Activated naive CD4-positive, alpha-beta T cell (primary cell): ENCODE measurements at places on chromosomes 6 and 20.

DNA sequence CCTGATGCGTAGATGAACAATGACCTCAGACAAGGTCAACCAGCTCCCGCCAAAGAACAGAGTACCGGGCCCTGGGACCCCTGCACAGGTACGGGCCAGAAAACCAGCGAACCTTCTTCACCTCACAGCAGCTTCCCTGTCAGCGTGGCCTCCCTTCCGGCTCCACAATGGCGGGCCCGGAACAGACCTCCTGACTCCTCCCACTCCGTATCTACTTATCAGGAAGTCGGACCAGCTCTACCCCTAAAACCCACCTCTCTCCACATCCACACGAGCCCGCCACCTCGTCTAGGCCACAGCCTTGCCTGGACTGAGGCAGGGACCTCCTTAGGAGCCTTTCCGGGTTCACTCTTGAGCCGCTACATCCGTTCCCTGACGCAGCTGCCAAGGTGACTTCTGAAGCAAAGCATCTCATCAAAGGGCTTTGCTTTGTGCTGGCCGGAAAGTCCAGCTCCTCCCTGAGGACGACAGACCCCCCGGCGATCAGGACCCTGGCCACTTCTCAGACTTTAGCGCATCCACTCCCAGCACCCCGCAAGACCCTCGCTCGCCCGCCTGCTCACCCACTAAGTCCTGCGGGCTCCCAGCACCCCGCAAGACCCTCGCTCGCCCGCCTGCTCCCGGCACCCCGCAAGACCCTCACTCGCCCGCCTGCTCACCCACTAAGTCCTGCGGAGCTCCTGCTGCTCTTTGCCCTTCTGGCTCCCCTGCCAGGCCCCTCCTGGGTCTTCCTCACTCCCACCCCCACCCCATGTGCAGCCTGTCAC, 308.3 kb upstream of the FOXQ1 start:
- no peak for DNase-seq

DNA sequence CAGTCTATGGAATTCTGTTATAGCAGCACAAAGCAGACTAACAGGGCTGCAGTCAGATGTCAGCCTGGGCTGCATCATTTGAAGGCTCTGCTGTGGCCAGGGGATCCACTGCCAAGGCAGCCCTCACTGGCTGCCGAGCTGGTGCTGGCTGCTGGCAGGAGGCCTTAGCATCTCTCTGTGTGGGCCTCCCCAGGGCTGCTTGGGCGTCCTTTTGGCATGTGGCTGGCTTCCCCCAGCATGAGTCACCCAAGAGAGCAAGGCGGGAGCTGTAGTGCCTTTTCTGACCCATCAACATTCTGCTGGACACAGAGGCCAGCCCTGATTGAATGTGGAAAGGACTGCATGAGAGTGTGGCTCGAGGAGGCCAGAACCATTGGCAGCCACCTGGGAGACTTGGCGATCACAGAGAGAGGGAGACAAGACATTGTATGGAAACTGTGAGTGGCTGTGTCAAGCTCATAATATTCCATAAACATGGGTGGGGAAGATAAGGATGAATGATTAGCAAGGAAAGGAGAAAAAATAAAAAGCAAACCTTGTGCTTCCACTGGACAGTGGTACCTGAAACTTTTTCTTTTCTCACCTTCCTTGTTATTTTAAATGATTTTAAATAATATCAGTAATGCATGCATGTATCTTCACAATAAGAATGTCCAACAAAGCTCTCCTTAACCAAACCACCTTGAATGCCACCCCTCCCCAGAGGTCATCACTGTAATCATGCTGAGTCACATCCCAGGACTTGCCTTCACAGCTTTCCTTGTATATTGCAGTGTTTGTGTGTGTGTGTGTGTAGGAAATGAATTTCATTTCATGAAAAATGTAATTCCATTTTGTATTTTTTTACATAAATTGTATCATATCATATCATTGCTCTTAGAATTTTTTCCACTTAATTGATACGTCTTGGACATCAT, 55.0 kb upstream of the VSX1 start:
- no peak for DNase-seq

DNA sequence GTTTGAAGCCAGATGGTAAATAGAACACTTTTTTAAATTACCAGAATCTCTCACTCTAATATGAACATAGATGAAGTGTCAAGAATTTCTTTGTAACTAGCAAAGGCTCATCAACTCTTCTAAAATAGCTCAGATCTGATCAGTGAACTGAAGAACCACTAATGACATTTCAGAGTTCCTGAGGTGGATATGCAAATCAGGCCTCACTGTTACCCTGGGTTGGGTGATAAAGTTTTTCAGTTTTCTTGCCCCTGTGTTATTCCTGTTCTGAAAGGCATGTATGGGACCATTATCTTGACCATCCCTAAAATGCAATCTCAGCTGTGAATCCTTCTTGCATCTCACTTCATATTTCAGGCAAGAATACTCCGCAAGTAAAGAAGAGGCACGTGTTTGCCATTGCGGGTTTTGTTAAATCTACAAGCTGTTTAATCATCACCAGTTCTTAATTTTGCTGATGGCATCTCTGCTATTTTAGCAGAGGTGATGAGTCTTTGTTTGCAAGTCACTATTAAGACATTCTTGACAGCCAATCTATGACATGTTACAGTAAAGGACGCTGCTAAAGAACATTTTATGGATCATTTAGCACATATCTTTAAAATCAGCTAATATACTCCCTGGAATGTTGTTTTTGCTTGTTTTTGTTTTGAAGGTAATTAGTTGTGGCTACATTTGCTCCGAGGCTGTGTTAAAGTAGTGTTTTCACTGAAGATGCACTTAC, 47.9 kb downstream of the KHDC1L start:
- no peak for DNase-seq

DNA sequence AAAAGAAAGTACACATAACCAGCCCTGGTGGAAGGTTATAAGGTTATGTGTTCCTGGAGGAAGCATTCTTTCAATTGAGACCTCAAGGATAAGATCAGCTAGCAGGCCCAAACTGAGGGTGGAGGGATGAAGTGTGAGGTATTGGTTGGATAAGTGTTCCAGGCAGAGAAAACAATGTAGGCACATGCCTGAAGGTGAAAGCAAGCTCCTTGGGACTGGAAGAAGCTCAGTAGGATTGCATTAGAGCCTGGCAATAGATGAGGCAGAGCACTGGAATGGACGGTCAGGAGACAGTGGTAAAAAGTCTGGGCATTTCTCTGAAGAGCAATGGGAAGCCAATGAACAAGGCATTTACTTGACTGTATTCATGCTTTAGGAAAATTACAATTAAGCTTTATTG, 89.9 kb upstream of the SHLD1 start:
- no peak for DNase-seq

- no peak for DNase-seq
Observed at GRCh38 chr6:73290435-73290834, 27.4 kb upstream of the KHDC1 start.

- DNase-seq, result no peak
Observed at GRCh38 chr6:28734443-28734959, 189.3 kb downstream of the TRIM27 start.

DNA sequence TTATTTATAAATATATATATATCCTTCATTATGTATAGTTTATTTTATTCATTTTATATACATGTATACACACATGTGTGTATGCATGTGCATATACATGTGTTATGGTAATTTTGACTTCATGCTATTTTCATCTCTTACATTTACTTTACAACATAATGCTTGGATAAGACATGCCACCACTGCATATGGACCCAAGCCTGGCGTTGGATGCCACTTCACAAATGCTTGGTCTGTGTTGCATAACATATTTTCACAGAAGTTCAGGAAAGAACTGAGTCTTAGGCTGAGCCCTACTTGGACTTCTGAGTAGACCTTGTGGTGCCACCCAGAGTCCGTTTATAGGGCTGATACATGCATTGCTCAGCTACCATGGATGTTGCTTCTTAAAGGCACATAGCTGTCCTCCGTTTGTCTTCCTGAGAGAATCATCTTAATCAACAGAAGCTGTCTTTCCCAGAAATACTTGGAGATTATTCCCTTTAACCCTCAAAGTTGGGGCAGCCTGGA, 337.8 kb downstream of the BTBD3 start:
- no peak for DNase-seq
